ENCODE measurements at places on chromosomes 12 and 14.
A peak's percentile ranks its signal among the peaks of the same experiment; 100 is the strongest.

DNA sequence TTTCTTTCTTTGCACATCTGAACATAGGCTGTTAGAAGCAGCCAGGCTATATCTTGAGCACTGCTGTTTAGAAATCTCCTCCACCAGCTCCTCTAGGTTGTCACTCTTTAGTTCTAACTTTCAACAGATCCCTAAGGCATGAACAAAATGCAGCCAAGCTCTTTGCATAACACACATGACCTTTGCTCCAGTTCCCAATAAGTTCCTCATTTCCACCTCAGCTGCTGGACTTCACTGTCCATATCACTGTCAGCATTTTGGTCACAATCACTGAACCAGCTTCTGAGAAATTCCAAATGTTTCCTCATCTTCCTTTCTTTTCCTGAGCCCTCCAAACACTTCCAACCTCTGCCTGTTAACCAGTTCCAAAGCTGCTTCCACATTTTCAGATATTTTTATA, 27.6 kb upstream of the C14orf132 start:
- DNase-seq = no peak

- DNase-seq = no peak
These were observed 53.1 kb downstream of the KCNA1 start for GRCh38 chr12:4962539-4963486.

DNA sequence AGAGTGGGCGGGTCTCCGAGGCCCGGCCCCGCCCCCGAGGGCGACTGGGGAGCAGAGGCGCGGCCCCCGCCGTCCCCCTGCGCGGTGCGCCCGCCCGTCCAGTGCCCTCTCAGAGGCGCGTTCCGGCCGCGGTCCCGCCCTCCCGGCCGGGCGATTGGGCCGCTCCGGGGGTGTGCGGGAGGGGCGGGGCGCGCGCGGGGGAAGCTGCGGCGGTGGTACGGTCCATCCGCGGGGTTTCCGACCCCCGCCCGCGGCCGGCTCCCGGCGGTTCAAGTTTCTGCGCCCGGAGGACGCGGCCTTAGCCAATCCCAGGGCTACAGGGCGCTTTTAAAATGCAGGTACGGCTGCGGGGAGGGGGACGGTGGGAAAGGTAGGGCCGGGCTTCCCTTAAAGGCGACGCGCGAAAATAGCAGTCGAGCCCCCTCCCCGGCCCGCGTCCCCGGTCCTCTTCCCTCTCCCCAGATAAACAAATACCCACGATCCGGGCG, 315 bp upstream of the CCDC85C start:
- peak; percentile 100 for DNase-seq

GRCh38 chr14:28783664-28784063, 17.1 kb downstream of the FOXG1 start:
- DNase-seq = no peak

DNA sequence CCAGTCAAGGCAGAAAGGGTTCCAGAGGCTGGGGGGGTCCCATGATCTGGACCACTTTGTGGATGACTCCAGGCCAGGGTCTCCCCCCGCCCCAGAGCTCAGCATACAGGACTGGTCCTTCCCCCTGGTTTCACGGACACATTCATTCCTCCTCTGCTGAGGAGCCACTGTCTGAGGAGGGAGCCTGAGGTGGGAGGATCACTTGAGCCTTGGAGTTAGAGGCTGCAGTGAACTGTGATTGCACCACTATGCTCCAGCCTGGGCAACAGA, 6.8 kb downstream of the TESC start:
- no peak for DNase-seq

DNA sequence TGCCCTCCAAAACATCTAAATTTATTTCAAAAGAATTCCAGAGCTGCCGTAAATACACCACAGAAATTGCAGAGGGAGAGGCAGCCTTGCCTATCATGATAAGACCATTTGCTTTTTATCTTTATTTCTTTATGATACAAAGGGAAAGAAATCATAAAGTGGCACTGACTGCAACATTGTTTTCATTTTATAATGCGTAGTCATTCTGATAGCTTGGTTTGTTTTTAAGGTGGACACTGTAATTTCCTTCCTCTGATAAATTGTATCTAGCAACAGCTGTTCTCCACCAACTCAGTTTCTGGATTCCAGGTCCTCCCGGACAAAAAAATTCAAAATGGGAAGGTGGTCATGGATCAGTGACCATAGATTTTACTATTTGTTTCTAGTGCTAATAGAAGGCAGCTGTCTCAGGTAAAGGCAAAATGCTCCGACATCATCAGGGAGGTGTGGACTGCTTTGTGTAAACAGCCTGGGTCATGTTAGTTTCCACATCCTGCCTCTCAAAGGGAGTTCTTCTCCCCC, 623 bp upstream of the TSPAN8 start:
- DNase-seq = no peak

- no peak for DNase-seq
These were observed 25.2 kb downstream of the DAAM1 start for GRCh38 chr14:59213368-59214315.

DNA sequence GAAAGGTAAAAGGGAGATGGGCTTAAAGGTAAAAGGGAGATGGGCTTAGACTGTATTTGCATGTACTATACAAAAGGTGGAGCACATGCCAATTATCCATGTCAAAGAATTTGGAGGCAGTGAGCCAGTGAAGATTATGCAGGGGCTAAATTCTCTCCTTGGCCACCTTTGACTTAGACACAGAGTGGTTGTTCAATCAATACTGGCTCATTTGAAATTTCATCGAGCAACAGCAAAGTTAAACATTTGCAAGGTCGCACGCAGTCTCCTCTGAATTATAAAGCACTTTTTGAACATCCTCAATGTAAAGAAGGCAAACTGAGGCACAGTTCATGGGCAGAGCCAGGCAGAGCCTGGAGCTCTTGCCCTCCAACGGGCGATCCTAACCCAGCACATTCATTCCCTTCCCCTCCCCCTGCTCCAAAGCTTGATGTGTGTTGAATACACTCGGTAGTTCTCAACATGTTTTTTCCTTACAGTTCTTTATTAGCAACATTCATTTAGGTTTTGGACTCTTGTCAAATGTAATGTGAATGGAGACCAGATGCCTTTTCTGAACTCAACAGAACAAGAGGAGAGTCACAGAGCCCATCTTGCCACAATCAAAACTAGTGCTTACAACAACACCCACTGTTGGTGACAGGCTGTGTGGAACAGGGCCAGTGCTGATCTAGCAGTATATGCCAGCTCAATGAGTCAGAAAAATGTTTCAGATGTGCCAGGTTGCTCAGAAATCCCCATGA, 169.7 kb upstream of the G2E3 start:
- no peak for DNase-seq

DNA sequence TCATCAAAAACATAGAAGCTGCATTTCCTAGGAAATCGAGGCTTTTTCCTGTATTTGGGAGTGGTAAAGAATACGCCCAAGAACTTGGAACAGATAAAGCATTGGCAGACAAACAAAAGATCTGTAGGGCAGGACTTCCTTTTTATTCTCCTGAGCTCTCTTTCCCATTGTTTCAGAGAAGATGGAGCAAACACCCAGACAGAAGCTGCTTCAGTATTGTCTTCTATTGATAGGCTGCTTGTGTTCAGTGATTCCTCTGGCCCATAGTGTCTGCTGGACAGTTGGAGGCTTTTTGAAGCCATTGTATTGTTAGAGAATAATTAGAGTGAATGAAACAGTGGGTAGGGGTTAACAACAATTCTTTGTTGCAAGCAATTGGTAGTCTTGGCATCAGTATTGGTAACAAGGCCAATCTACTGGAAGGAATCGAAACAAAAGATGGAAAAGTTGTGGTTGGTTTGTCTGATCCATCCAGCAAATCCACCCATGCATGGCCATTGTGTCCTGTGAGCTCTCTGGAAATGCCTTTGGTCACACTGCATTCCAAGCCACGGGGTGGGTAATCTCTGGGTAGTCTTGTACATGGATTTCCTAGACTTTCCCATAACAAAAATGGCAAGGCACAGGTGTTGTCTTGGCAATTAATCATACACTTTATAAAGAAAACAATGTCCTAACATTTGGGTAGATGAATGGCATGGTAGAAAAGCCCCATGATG, 424.8 kb downstream of the RAD51B start:
- DNase-seq = no peak

GRCh38 chr14:53109105-53110041, 43.8 kb downstream of the DDHD1 start:
- no peak for DNase-seq

- DNase-seq = no peak
These were observed 807 bp upstream of the SLC16A7 start for GRCh38 chr12:59594943-59595500.

DNA sequence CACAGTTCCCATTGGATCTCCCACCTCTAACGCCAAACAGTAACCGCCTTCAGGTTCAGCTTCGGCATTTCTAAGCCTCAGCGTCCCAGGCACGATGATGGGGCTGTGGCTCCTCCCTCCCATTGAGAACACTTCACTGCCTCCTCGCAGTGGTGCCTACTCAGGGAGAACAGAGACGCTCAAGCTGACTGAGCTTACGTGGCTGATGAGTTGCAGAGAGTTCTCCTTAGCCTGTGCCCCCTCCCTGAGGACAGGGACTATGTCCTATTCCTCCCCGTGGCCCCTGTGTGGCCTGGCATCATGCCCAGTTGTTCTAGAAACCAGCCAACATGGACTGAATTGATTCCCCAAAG, 87.0 kb downstream of the ITPK1 start:
- no peak for DNase-seq

GRCh38 chr12:111367661-111368221, 1.2 kb downstream of the PHETA1 start:
- DNase-seq = no peak

GRCh38 chr14:22739423-22739822, 27.1 kb upstream of the OXA1L start:
- no peak for DNase-seq

DNA sequence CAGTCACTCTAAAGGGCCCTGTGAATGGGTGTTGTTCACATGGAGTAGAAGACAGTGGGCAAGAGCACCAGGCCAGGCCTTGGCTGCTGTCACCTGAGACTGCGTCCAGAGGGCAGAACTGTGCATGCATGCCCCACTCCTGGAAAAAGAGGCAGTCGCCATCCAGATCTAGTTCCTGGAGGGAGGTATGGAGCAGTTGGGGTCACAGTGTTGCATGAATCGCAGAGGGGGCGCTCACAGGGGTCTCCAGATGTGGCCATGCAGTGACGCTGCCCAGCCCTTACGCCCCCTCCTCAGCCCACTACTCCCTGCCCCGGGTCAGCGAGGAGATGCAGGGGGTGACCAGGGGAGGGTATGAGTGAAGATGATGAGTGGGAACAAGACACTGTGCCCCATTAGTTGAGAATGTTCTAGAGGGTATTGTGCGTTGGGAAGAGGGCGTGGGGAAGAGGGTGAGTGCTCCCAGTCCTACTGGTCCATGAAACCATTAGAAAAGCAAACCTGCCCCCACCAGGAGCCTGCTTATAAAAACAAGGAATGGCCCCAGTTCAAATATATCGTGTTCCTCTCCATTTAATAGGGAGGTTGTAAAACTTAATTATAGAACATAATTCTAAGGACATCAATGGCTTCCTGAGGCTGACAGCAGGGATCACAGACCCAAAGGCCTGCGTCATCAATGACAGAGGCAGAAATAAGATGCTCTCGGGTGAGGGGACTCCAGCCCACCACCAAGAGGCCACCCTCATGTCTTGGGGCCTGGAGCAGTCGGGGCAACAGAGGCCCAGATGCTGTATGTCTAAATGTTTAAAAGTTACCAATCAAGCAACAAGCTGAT, 32.2 kb upstream of the BCL7A start:
- no peak for DNase-seq

DNA sequence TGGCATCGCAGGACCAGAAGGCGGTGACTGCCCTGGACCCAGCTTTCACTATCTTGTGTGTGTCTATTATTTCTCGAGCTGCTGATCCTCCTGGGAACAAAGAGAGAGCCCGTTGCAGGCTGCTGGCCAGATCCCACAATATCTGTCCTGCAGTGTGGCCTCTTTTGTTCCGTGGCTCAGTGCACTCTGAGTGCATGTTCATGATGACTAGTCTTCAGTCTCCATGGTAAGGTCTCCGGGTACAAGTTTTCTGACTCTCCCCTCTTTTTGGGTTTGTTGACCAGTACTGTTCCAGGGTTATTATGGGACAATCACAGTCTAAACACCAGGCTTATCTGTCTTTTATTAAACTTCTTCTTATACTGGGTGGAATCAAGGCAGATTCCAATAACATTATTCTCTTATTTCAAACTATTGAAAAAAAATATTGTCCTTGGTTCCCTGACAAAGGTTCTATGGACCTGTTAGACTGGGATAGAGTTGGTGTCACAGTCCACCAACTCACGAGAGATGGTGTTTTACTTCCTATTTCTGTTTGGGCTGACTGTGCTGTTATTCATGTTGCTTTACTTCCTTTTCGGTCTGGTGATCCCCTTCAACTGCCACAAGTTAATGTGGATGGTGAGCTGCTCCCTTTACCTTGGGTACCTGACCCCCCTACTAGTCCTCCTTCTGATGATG, 192.9 kb upstream of the ALG10B start:
- DNase-seq = no peak

DNA sequence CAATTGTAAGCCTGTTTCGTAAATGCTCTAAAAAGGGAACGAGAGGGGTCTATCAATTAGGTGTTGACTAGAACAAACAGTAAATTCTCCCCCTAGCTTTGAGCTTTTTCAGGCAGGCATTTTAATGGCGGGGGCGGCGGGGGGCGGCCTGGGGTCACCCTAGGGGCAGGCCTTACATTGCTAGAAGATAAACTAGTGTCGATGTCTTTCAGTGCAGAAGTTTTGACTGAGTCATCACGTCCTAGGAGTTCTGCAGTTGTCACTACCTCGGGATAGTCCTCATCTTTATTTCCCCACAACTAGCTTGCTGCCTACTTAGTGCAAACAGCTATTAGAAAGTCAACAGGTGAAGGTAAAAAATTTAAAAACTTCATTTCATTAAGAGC, 1.6 kb downstream of the ATP6V1D start:
- peak; percentile 13 for DNase-seq

DNA sequence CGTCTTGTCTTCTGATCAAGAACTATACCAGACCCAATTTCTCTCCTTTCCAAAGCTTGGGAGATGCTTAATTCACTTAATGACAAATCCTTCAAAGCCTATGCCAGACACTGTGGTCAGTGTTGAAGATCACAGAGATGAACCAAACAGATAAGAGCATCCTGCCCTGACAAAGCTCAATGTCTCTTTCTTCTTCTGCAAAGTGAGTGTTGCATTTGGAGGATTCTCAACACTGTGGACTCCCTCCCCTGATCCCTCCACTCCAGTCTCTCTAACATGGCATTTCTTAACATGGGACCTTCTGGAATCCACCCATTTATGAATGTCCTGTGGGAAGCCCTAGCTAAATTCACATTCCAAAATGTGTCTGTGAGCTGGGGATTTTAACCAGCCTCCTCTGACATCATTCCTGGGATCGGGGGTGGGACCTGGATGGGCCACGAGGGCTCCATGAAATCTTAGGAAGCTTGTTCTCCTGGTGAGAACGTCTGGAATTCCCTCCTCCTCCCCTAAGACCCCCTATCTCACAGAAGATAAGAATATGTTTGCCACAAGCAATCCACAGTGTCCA, 20.3 kb downstream of the SYNE3 start:
- DNase-seq = no peak
